Activated CD4-positive, alpha-beta T cell treated with anti-CD3 and anti-CD28 coated beads for 36 hours (primary cell): ENCODE measurements at places on chromosomes 11 and 22.

DNA sequence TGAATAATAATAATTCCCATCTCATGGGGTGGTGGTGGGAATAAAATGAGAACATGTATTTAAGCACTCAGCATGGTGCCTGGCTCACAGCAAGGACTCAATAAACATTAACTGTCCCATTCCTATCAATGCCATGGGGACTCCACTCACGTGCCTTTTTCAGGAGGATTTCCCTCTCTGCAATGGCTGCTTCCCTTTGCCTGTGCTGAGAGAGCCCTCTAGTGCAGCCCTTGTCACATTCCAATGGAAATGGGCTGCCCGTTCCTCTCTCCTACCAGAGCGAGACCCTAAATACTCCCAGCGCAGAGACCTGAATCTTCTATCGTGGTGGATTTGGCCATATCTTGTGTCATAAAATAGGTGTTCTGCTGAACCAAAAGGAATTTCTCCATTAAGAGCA lies 621.5 kb upstream of the B3GAT1 start:
- DNase-seq: no peak

- no peak for DNase-seq
Observed at GRCh38 chr11:134382257-134382656, 29.8 kb downstream of the B3GAT1 start.

GRCh38 chr22:49170053-49170452 lies 657.6 kb downstream of the BRD1 start:
- no peak for DNase-seq

GRCh38 chr22:22368516-22368915 lies 123.9 kb downstream of the VPREB1 start:
- DNase-seq: no peak

GRCh38 chr11:57792060-57792541 lies 30.5 kb downstream of the CTNND1 start:
- DNase-seq: peak; percentile 89

- DNase-seq: peak; percentile 94
Observed at GRCh38 chr11:61021661-61022212, 50.3 kb downstream of the CD6 start.

GRCh38 chr11:70192666-70193410 lies 10.3 kb upstream of the FADD start:
- DNase-seq: no peak

GRCh38 chr11:3178349-3178748 lies 13.2 kb upstream of the OSBPL5 start:
- no peak for DNase-seq

GRCh38 chr11:72426758-72427157 lies 7.6 kb downstream of the CLPB start:
- DNase-seq: no peak

GRCh38 chr11:111463276-111463675 lies 48.9 kb downstream of the BTG4 start:
- DNase-seq: no peak

DNA sequence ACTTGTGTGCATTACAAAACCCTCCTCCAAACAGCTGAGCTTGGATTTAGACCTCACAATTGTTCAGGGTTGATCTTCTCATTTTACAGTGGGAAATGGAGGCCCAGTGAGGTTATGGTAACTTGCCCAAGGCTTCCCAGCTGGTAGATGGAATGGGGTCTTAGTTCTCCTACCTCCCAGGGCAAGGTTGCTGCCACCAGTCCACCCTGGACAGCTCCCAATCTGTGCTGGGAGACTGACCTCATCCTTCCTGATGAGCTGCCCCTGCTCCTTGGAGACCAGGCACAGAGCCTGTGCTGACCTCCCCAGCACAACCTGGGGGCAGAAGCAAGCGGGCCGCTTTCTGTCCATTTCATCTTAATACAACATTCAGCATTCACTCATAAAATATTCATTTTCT lies 190.7 kb downstream of the ST3GAL4 start:
- no peak for DNase-seq

GRCh38 chr11:1036303-1036923 lies at the start of gene MUC6:
Gene MUC6 (minus strand): TSS chr11:1036718. CDS start chr11:1036655, 63 bp downstream.
- DNase-seq: no peak

- no peak for DNase-seq
Observed at GRCh38 chr11:47668665-47669064, 26.3 kb upstream of the MTCH2 start.

- no peak for DNase-seq
Observed at GRCh38 chr11:109956124-109956793, 136.9 kb upstream of the ZC3H12C start.

- DNase-seq: no peak
Observed at GRCh38 chr22:45598596-45599217, 72.9 kb upstream of the ATXN10 start.

DNA sequence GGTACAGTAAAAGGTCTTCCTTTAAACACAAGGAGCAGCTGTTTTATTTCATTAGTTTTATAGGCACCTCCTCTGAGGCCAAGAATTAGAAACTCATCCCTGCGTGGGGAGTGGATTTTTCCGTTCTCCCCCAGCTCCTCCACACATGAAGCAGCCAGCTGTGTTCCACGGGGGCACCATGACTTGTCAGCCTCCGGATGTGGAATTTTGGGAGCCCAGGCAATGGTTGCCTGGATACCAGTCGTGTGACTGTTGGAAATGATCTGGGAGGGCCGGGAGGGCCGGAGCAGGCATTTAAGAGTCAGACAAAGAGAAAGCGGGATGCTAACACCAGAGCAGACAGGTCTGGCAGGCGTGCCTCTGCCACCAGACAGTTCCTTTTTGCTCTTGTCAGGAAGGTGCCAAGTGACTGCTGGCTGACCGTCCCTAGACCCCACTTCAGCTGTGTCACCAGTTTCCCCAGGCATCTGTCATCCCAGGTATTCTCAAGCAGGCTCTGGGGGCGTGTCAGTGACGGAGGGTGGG lies 15.9 kb upstream of the CDC42EP2 start:
- no peak for DNase-seq

DNA sequence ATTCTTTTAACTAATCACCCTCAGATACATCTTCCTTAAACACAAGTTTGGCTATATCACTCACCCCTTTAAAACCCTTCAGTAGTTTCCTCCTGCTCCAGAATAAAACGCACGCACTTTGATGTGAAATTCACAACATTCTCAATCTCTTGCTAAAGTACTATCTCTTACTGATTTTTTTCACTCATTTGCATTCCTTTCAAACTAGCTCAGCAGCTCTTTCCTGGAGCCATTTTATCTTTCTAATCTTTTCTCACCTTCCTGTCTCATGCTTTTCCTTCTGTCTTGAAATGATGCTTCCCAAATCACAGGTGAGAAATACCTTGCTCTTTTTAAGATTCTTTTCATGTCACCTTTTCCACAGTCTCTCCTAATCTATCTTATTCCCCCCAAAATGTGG lies 1074.4 kb downstream of the DLG2 start:
- no peak for DNase-seq

DNA sequence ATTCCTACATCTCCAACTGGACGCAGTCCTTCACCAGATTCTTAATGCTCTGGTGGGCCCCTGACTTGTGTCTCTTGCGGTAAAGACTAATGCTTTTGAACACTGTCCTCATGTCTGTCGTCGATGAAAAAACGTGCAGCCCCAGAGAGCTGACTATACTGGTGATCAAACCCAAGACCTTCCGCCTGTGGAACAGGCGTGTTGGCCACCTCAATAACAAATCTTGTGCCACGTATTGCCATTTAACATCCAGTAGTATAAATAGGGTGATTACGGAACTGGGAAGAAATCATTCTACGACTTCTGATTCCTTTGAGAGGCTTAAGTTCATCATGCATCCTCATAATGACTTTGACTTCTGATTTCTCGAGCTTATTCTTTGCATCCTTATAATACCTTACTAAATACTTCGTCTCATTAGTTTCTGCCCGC lies 45.6 kb downstream of the OR4D9 start:
- peak; percentile 51 for DNase-seq

- no peak for DNase-seq
Observed at GRCh38 chr22:29163808-29164207, 41.9 kb upstream of the EMID1 start.

DNA sequence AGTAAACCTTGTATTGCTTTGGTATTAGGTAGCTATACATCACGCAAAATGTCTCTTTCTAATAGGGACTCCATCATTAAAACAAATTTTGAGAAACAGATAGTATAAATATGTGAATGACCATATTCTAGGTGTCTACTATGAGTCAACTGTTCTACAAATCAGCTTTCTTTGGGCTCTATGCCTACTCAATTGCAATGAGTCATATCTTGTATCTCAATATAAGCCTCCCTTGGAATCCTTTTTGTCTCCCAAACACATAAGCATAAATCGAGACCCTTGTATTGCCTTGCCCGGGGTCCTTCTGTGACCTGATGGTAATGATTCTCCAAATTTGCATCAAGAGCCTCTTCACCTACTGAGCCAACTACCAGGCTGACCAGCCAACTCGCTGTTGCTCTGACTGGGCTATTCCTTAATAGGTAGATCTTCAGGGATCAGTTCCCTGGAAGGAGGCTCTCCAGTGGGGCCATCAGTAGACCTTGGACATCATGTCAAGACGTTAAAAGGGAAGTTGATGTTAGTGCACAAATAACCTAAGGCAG lies 22.2 kb downstream of the BLID start:
- no peak for DNase-seq

DNA sequence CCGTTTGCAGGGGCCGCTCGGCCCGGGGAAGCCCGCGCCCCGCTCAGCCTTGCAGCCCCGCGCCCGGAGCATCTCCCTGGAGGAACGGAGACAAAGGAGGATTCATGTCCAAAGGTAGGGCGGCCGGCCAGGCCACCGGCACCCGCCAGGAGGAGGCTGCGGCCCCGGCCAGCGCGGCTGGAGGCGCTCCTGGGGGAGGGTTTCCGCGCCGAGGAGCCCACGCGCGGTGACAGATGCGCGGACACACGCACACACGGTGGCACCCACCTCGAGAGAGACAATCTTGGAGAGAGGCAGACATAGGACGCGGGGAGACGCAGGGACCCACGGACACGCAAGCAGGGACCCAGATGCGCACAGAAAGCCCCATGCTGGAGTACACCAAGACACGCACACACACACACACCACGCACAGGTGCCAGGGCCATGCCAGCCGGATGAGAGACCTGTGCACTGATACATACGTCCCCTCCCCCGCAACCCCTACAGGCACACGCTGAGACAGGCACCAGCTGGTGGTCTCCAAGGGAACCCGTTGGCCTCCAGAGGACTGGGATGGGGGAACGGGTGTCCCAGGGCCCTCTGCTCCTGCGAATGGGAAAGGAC lies 7.8 kb downstream of the SEPTIN3 start:
- DNase-seq: peak; percentile 37

GRCh38 chr11:88036701-88037100 lies 138.5 kb downstream of the RAB38 start:
- no peak for DNase-seq

GRCh38 chr22:38567531-38568285 lies 2.3 kb downstream of the DMC1 start:
- DNase-seq: no peak

GRCh38 chr22:17882162-17882561 lies 107.9 kb upstream of the BID start:
- no peak for DNase-seq

DNA sequence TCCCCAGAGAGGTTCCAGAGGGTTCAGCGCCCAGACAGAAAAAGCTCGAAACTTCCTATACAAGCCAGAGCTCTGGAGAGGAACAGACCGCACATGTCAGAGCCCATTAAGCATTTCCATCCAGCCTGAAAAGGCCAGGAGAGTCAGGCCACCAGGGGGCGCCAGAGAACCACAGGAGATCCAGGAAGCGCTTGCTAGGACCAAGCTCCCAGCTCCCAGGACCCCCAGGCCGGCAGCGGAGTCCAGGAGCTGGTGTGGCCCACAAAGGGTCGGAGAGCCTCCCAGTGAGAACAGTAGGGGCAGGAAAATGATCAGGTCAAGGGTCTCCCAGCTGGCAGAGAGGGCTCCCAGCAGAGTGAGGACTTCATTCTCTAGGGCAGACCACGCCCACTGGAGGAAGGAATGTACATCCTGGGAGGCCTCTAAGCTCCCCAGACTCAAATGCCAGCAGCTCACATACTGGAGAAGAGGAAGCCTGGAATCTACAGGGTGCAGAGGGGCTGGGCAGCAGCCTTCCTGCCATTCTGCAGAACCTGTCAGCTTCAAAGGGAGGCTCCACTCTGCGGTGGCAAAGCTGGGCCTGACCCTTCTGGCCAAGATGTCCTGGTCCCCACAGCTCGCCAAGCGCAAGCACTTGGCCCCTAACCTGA lies 2.1 kb upstream of the MEI1 start:
- DNase-seq: peak; percentile 96

- no peak for DNase-seq
Observed at GRCh38 chr11:2662024-2662312, 37.8 kb downstream of the KCNQ1OT1 start.

GRCh38 chr11:8721609-8722500 lies 39.3 kb downstream of the RPL27A start:
- DNase-seq: no peak

DNA sequence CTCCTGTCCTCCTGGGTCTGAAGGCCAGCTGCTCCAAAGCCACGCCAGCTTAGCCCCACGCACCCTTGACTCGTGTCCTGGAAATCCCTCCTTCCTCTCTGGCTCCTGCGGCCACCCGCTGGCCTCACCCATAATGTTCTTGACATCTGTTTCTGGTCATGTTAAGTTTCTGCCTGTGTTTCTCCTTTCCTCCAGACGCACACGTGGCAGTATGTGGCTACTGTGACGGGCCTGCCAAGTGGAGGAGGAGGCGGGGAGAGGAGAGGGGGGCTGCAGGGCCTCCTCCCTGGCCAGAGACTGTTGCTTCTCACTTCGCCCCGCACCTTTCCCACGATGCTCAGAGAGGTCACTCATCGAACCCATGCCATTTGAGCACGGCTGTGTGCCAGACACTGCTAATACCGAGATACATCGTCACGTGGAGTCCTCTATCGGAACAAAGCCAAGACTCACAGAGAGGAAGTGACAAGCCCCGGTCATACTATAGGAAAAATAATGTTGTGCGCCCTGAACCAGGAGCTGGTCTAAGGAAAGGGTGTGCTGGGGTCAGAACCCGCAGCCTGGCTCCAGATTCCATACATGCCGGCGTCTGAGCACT lies 11.5 kb downstream of the C1QTNF6 start:
- peak; percentile 17 for DNase-seq

DNA sequence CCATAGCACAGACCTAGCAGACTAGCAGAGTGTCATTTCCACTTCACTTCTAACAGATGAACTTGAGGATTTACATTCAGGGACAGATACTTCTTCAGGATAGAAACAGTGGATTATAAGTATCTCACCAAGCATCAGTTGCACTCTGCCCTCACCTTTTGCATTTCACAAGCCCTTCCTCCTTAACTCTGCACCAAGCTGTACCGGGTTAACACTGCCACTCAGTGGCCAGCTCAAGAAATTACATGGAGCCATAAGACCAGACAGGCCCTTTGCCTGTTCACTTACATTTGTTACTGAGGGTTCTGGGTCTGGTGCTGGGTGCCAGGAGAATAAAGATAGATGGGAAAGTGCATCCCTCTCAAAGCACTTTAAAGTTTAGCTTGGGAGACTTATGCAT lies 309.8 kb downstream of the SHANK2 start:
- peak; percentile 35 for DNase-seq

DNA sequence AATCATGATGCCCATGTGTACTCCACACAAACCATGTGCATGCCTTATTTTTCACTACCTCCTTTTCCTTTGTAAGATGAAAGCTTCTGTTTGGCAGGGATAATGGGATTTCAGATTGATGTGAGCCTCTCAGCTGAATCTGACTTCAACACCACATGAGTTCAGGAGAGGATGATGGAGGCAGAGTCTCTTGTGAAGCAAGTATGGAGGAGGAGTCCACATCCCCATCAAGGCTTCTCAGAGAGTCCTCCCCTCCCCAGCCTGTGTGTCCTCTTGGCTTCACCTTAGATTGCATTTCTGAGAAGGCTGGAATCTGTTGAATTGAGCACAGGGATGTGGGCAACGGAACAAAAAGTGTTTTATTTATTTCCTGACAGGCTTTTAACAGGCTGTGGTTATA lies 370.4 kb downstream of the FAT3 start:
- DNase-seq: no peak

- no peak for DNase-seq
Observed at GRCh38 chr11:119754199-119754598, 25.2 kb upstream of the NECTIN1 start.
